Posterior cingulate gyrus (tissue), 11 donors: ENCODE measurements at places on chromosomes 12 and 14.

- DNase-seq, result no peak
Observed at GRCh38 chr12:131368668-131369071, 342.2 kb upstream of the SFSWAP start.

- no peak for DNase-seq
Observed at GRCh38 chr12:4107436-4107878, 166.1 kb upstream of the CCND2 start.

DNA sequence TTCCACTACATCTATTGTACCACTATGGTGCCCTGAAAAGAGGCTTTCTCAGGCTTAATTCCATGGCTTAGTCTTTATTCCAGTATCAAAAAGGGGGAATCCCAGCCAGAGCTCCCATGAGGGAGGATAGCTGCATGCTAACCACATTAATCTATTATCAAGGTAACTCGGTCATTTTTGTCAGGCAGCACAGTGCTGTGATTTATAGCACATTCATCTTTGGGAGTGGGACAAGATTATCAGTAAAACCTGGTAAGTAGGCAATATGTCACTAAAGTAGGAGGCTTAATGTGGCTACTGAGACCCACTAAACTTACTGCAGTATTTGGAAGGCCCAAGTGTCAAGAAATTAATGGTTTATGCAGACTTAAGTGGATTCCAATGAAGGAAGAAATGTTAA is 58.9 kb downstream of the DAD1 start:
- no peak for DNase-seq

DNA sequence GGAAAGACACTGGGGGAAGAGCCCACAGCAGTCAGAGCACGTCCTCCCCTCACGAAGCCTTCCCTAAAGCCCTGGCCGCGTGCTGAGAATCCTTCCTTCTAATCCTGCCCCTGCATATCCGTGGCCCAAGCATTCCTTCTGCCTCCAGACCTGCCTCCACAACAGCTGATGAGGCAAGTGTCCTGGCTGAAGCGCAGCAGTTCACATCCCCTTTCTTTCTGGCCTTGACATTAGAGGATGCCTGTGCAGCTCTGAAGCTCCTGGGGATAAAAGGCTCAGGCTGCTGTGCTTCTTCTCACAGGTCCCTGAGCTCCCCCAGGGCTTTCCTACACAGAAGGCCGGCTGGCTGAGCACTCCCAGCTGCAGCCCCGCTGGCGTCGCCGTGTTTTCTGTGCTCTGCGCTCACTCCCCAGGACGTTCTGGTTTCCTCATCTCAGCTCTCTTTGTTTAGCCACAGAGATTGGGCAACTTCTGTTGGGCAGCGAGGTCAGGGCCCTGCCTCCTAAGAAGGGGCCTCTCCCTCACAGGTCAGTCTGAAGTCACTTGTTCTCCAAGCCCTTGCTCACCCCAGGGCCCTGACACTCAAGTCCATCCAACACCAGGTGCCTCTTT is 45.8 kb downstream of the NINJ2 start:
- no peak for DNase-seq

- DNase-seq, result no peak
Observed at GRCh38 chr12:104011253-104011652, 38.7 kb downstream of the GLT8D2 start.

DNA sequence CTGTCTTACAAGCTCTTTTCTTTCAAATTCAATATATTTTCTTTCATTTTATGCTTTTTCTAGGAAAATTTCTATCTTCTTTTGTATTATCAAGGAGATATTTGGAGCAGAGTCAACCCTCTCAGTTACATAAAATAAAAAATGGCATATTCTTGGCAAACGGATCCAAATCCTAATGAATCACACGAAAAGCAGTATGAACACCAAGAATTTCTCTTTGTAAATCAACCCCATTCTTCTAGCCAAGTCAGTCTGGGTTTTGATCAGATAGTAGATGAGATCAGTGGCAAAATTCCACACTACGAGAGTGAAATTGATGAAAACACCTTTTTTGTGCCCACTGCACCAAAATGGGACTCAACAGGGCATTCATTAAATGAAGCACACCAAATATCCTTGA is 20.6 kb downstream of the PIK3C2G start:
- no peak for DNase-seq

DNA sequence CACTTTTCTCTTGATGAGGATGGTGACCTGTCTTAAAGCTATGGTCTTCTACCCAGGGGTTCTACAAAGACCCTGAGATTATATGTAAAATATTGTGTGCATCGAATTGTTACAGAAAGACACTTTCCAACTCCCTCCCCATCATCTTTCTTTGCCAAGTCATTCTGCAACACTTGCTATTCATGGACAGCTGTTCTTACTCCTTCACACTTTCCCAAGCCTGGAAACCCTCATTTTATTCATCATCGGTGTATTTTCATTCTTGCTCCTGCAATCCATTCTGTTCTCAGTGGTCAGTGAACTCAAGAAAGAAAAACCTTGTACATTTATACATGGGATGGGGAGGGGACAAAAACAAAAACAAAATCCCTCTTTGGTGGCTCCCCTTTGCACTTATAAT is 90.5 kb upstream of the STXBP6 start:
- no peak for DNase-seq

- DNase-seq, result peak; percentile 58
Observed at GRCh38 chr12:8544295-8544694, 3.6 kb upstream of the CLEC4E start.

- DNase-seq, result peak; percentile 76
Observed at GRCh38 chr14:51094282-51094821, 553 bp downstream of the TRIM9 start.

DNA sequence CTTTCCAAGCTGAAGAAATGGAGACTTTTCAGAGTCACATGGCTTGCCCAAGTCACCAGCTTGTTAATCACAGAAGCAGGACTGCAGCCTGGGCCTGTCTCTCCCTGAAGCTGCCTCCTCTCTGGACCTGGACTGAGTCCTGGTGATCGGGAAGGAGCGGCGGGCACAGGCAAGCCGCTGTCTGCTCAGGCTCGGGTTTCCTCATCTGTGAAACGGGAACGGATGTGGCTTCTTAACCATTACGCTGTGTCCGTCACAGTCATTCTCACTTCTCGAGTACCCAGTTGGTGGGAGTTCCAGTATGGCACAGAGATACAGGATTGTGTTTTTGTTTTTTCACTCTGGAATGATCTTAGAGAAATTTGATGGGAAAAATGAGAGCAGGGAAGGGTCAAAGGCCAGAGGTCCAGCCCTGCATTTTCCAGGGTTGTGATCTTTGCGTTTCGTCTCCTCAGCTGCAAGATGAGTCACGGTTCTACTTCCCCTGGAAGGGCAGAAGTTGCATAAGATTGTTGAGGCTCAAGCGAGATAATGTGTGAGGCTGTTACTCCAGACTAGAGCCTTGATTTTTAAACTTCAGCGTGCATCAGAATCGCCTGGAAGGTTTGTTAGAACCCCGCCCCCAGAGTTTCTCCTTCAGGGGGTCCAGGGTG is 7.6 kb upstream of the LRTM2 start:
- DNase-seq, result no peak

DNA sequence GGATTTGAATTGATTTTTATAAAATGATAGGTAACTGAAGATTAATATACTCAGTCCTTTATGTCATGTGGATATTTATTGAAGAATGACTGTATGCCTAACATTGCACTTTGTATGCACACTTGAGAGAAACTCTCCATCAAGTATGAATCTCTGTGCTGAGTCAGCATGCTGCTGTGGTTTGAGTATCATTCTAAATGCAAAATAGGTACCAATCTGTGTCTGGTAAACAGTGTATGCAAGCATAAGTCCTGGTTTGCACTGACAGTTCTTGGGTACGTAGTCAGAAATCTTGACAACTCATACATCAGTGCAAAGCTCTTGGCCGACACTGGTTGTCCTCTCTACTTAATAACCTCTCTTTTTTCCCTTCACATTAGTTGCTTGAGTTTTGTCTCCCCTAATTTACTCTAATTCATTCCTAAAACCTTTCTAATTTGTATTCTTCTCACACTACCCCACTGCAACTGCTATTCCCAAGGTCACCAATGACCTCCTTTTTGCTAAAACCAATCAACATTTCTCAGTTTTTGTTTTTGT is 21.8 kb downstream of the MGAT4C start:
- no peak for DNase-seq

- DNase-seq, result no peak
Observed at GRCh38 chr12:116091579-116091978, 185.9 kb downstream of the MED13L start.

DNA sequence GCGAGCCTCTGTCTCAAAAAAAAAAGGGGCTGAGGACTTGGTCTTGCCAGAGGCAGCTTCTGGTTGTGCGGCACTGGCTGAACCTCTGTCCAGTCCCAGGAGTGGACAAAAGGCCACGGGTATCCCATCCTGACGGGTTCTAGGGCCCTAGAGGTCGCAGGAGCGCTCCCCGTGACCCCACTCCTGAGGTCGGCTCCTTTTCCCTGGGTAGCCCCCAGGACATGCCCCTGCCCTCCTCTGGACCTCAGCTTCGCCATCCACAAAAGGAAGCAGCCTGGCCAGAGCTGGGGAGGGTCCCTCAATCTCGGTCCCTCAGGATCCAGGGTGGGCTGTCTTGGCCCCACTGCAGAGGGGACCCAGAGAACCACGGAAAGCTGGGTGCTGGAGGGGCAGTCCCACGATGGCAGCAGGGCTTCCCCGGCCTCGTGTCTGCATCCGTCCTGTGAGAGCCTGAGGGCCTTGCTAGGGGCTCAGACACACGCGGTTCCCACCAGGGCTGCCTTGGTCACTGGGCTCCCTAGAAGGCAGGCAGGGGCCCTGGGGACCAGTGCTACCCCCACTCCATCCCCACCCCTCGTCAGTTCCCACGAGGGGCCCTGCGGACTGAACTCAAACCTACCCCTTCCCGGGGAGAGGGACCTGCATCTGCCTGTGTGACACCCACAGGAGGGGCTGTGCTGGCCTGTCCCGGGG is 31.1 kb downstream of the ASCL4 start:
- no peak for DNase-seq

DNA sequence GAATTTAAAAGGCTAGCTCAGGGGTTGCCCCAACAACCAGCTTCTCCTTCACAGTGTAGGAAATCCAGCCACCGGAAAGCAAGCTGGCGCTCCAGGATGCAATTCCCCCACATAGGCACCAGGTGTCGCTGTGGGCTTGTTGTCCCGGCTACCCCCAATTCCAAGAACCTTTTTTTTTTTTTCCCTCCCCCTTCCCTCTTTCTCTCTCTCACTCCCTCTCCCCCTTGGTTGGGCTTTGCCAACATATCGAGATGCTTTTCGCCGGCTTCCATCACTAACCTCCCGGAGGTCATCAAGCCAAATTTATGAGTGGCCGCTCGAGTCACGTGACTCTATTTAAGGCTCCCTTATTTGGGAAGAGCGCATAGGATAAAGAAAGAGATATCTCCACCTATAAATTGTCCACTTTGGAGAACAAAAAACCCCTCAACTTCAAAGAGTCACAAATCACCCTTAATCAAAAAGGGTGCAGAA is at the start of gene HOXC5:
Gene HOXC5 (plus strand): TSS at position 424 of the 474 bp plus-strand sequence. CDS start 73 bp downstream, outside the sequence.
- DNase-seq, result no peak

GRCh38 chr14:99955826-99956455 is 109.3 kb upstream of the EVL start:
- DNase-seq, result no peak

DNA sequence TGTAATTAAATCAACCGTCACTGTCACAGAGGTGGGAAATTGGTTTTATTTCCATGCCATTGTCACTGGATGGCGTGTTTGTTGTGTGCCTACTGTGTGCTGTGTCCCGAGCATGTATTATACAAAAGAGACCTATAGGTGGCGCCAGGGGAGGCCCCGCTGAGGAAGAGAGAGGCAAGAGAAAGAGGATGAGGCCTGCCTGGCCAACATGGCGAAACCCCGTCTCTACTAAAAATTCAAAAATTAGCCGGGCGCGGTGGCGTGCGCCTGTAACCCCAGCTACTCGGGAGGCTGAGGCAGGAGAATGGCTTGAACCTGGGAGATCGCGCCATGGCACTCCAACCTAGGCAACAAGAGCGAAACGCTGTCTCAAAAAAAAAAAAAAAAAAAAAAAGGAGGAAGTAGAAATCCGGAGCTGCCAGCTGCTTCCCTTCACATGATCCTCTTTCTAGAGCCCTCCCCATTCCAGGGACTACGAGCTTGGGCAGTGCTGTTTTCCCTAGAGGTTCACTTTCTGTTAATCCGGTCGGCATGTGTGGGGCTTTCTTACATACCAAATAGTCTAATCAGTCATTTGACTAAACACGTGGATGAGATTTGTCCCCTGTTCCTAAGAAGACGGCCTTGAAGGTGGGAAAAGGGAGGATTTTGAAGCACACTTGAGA is 6.4 kb upstream of the CCDC175 start:
- DNase-seq, result no peak

- DNase-seq, result no peak
Observed at GRCh38 chr14:105128059-105128458, 40.5 kb downstream of the JAG2 start.

GRCh38 chr14:89399594-89400068 is 17.4 kb downstream of the FOXN3 start:
- no peak for DNase-seq

DNA sequence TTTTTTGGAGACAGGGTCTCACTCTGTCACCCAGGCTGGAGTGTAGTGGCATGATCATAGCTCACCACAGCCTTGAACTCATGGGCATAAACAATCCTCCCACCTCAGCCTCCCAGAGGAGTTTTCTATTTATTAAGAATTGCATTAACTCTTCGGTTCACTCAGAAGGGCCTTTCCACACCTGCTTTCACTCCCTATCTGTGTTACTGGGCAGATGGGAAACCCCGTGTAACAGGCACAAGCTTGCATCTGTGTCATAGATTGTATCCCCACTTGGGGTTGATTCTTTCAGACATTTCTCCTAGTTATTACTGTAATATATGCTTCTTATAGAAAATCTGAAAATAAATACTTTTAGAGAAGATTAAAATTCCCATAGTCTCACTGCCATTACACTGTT is 38.7 kb downstream of the STX2 start:
- DNase-seq, result no peak
